Neuronal stem cell (in vitro differentiated cells): ENCODE measurements at places on chromosomes 6 and 20.

DNA sequence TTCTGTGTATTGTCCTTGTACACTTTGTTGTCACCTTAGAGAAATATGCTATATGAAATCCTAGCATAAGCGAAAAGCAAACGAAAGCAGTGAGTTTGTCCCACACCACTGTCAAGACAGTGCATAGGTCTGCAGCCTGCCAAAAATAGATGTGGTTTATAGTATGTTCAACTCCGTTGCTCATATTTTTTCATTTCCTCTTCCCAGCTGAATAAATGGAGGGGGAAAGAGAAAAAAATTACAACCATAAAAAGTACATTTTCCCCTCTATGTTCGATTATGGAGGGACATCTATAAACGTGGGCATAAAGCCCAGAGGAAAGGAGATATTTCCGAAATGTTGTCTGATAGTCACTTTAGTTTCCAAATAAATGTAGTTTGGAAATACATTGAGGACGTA is 25.8 kb downstream of the PRL start:
- no peaks in the 10 kb centered on the region for H3K36me3 ChIP-seq
- no peak overlapping the region for H3K4me3 ChIP-seq
- peaks cover 3% of the 10 kb centered on the region for H3K4me1 ChIP-seq
- no peak for DNase-seq
- no peaks in the 10 kb centered on the region for H3K27me3 ChIP-seq
- no peak overlapping the region for H3K27ac ChIP-seq

DNA sequence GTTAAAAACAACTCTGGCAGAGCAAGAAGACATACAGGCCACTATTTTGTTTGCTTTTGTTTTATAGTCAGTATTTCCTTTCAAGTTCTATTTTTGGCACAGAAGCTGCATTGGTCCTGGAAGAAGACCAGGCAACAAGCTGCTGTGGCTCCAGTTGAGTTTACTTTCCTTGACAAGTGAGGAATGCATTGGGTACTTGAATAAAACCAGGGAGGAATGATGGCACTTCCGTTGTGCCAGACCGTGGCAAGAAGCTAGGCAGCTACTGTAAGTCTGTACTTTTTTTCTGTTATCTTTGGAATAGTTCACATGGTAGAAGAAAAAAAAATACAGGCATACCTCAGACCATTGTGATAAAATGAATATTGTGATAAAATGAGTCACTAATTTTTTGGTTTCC is 66.3 kb downstream of the NCOA3 start:
- no peaks in the 10 kb centered on the region for H3K36me3 ChIP-seq
- H3K4me1 ChIP-seq, result no peaks in the 10 kb centered on the region
- H3K27me3 ChIP-seq, result no peaks in the 10 kb centered on the region
- DNase-seq, result no peak

- H3K4me1 ChIP-seq, result peaks cover 30% of the 10 kb centered on the region
- DNase-seq, result no peak
- peaks cover 45% of the 10 kb centered on the region for H3K36me3 ChIP-seq
- no peak overlapping the region for H3K27ac ChIP-seq
Measured at GRCh38 chr6:33320315-33321181, 3.0 kb upstream of the ZBTB22 start.

DNA sequence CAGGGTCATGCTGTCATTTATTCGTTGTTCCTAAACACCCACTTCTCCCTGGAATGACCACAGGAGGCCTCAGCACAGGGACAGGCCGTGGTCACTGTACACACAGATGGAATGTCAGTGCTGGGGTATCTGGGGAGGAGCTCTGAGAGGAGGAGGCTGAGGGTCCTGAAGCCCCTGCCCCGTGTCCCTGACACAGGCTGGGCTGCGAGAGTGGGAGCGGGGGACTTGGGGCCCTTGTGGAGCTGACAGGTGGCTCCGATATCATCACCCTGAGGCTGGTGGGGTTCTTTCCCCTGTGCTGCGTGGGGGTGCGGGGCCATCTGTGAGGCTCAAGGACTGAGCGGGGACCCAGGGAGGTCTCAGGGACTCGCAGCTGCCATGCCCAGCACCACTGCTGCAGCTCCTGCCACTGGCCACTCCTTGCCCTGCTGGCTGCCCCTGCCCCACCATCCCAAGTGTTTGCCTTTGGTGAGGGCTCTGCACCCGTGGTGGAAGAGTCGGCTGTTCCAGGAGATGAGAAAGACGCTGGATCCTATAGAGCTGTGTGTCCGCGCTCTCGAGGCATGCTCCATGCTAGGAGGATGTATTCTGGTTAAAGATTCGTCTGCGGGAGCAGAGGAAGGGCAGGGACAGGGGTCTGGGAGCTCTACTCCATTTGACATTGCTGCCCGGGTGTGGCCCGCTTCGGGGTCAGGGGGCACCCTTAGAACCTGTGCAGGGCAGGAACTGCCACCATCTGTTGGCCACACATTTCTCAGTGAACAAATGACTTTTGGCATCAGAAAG is 18.9 kb downstream of the NPEPL1 start:
- no peak for DNase-seq
- H3K36me3 ChIP-seq, result peaks cover 4% of the 10 kb centered on the region
- H3K4me1 ChIP-seq, result peaks cover 8% of the 10 kb centered on the region
- H3K27ac ChIP-seq, result no peak overlapping the region
- no peaks in the 10 kb centered on the region for H3K27me3 ChIP-seq
- H3K4me3 ChIP-seq, result no peak overlapping the region

GRCh38 chr6:106102034-106102433 is 15.9 kb downstream of the PRDM1 start:
- H3K27ac ChIP-seq, result no peak overlapping the region
- H3K36me3 ChIP-seq, result no peaks in the 10 kb centered on the region
- H3K4me1 ChIP-seq, result peaks cover 13% of the 10 kb centered on the region
- DNase-seq, result no peak
- H3K4me3 ChIP-seq, result no peak overlapping the region
- no peaks in the 10 kb centered on the region for H3K27me3 ChIP-seq

DNA sequence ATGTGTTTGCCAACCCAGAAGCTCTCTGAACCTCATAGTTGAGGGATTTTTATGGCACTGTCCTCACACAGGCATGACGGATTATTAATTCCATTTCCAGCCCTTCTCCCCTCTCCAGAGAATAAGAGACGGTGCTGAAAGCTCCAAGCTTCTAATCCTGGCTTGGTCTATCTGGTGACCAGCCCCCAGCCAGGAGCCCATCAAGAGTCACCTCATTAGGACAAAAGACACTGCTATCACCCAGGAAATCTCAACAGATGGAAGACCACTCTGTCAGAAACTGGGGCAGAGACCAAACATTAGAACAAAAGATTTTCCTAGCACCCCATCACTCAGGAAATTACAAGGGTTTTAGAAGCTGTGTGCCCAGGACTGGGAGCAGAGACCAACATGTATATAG is 48.2 kb downstream of the STMND1 start:
- no peaks in the 10 kb centered on the region for H3K27me3 ChIP-seq
- DNase-seq, result no peak
- no peaks in the 10 kb centered on the region for H3K36me3 ChIP-seq
- no peak overlapping the region for H3K4me3 ChIP-seq
- no peaks in the 10 kb centered on the region for H3K4me1 ChIP-seq

DNA sequence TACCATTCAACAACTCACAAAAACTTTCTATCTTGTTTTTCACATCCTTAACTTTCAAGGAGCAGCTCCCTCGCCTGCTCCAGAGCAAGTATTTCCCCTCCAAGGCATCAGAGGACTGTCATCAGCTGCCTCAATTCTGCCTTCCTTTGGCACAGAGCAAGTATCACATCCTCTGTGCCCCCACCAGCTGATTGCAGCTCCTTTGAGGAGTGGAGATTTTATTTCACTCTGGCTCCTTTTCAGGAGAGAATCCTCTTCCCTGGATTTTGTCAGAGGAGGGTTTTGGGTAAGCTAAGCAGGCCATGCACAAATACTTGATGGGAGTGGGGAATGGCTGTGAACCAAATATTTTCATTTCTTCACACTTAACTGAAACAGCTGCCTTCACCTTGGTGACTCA is 610.5 kb upstream of the FLRT3 start:
- peaks cover 6% of the 10 kb centered on the region for H3K4me1 ChIP-seq
- no peak for DNase-seq

GRCh38 chr20:59422872-59423544 is 122.6 kb downstream of the EDN3 start:
- no peaks in the 10 kb centered on the region for H3K27me3 ChIP-seq
- H3K4me1 ChIP-seq, result peaks cover 7% of the 10 kb centered on the region
- H3K36me3 ChIP-seq, result no peaks in the 10 kb centered on the region
- H3K4me3 ChIP-seq, result no peak overlapping the region
- no peak overlapping the region for H3K27ac ChIP-seq

- H3K27ac ChIP-seq, result no peak overlapping the region
- DNase-seq, result no peak
- H3K36me3 ChIP-seq, result no peaks in the 10 kb centered on the region
- H3K27me3 ChIP-seq, result no peaks in the 10 kb centered on the region
Measured at GRCh38 chr6:70180183-70180900, 122.5 kb downstream of the COL9A1 start.

GRCh38 chr20:10783707-10784553 is 110.1 kb upstream of the JAG1 start:
- H3K27ac ChIP-seq, result no peak overlapping the region
- no peaks in the 10 kb centered on the region for H3K36me3 ChIP-seq
- no peak for DNase-seq
- peaks cover 10% of the 10 kb centered on the region for H3K4me1 ChIP-seq
- no peaks in the 10 kb centered on the region for H3K27me3 ChIP-seq
- no peak overlapping the region for H3K4me3 ChIP-seq
